ENCODE measurements at places on chromosomes 2 and 18.
A peak's percentile ranks its signal among the peaks of the same experiment; 100 is the strongest.

DNA sequence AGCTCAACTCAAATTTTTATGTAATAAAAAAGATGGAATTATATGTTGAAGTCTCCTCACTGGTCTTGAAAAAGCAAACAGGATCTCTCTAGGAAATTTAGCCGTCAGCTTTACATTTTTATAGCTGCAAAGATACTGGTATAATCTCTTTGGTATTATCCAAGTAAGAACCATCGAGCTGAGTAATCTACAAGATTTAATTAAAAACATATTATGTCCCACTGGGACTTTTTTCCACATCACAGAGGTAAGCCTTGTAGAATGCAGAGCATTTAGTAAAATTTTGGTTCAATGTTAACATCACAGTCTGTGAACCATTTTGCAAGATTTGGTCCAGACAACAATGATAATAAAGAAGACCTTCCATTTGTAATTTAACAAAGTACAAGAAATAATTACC, 162.6 kb upstream of the SLC39A10 start:
- no peak for DNase-seq

GRCh38 chr2:86468162-86469033, 27.2 kb downstream of the KDM3A start:
- DNase-seq = no peak

- DNase-seq = no peak
Observed at GRCh38 chr2:227377467-227378351, 1.4 kb downstream of the TM4SF20 start.

- no peak for DNase-seq
Observed at GRCh38 chr2:29039718-29040480, 34.4 kb downstream of the PCARE start.

DNA sequence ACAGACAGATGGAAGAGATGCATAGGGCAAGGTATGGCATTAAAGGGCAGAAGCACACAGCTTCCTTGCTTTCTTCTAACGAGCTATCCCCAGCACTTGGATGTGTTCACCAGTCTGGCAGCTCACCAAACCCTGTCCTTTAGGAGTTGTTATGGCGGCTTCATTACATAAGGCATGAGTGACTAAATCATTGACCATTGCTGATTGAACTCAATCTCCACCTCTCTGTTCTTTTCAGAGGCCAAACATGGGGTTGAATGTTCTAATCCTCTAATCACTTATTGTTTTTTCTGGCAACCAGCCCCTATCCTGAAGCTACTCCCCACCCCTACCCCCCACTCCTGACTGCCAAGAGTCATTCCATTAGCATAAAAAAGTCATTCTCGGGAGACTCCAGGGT, 301.8 kb downstream of the XIRP2 start:
- DNase-seq = no peak

- DNase-seq = no peak
Observed at GRCh38 chr2:128312411-128312810, 6.3 kb downstream of the HS6ST1 start.

DNA sequence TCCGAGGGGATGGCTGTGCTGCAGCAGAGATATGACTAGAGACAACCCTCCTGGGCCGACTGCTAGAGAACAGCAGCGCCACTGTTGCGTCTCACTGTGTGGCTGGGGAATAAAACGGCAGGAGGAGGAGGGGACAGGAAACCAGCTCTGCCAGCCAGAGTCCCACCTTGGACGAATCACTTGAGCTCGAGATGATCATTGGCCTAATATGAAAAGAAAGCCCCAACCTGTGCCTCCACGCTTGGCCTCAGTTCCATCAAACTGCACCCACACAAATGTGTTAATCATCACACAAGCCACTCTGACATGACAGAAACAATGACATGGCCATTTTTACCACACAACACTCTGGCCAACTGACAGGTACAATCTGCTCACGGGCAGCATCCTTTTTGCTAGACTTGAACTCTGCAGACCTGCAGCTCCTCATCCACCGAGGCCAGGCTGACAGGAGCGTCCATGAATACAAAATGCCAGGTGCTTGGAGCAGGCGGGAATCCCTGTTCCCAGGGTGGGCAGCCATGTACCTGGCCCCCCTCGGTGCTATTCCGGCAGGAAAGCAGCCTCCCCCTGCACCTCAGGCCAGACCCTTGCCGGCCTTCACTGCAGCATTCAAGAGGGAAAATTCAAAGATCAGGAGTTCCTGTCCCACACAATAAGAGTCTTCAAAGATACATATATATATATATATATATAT, 52.3 kb downstream of the PARD6G start:
- DNase-seq = no peak

GRCh38 chr2:209875270-209875669, 103.6 kb downstream of the UNC80 start:
- DNase-seq = no peak

DNA sequence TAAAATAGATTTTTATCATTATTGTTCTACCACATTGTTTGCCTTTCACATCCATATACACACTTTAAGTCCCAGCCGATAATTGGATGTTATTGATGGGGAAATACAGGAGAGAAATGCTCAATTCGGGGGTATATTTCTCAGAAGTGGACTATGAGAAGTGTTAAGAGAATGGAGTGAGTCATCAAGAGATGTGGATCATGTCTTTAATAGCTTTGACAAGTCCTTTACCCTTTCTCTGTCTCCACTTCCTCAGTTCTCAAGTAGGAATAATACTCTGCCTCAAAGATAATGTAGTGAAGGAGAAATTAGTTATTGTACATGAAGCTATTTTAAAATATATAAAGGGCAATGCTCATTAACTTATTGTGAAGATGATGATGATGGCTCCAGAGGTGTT, 1017.6 kb upstream of the PIK3C3 start:
- DNase-seq = no peak

- DNase-seq = no peak
Observed at GRCh38 chr2:207763303-207763917, 6.3 kb downstream of the FZD5 start.

DNA sequence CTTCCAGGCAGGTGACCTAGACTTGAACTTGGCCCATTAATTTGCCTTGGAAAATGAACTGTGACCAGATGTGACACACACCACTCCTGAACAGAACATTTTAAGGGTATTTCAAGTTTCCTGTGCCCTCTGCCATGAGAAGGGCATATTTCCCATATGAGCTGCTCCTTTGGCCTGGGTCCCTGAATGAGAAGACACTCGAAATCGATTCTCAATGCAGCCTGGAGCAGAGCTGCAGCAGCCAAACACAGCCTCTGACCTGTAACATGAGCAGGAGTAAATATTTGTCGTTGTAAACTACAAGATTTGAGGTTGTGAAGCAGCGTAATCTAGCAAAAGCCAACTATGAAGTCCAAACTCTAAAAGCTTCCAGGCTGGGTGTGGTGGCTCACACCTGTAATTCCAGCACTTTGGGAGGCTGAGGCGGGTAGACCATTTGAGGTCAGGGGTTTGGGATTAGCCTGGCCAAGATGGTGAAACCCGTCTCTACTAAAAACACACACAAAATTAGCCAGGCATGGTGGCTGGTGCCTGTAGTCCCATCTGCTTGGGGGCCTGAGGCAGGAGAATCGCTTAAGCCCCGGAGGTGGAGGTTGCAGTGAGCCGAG, 30.1 kb upstream of the SOS1 start:
- no peak for DNase-seq

GRCh38 chr2:210228586-210228985, 3.3 kb upstream of the ACADL start:
- no peak for DNase-seq

DNA sequence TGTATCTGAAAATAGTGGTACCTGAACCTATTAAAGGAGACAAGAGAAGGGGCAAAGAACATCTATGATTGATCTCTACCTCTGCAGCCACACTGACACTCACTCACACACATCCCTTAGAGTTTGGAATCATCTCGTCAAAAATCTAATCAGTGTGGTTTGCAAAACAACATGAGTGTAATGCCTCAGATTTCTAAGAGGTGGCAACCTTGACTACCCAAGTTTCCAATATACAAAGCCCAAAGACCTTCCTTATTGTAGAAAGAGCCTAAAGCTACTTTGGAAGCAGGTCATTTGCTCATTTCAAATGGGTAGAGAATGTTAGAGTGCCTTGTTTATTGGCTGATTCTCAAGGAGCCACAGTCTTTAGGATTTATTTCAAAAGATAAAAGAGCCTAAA, 444.9 kb downstream of the ARHGAP15 start:
- peak; percentile 3 for DNase-seq

DNA sequence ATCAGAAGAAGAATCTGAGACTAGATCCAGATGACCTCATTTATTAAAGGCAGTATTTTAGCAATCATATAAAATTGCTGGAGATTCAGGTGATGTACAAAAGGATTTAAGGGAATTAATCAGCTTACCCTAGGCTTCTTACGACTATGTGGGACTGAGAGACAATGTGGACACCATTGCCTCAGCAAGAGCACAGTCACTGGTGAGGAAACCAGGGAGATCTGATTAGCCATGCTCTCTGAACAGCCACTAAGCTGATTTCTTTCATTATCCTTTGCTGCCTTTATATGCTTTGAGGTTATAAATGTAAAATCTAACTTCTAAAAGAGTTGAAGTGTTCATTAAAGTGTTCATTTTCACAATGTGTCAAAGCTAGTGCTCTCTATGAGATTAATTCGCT, 22.7 kb upstream of the GULP1 start:
- DNase-seq = no peak

- no peak for DNase-seq
Observed at GRCh38 chr2:48952143-48952542, 196.6 kb upstream of the LHCGR start.

GRCh38 chr2:186575302-186575701, 14.6 kb upstream of the ITGAV start:
- DNase-seq = peak; percentile 97

Data from SW 1271 (cell line).